Renal cortex interstitium (tissue), 15 donors: ENCODE measurements at places on chromosomes 1 and 21. TPM values are rescaled to one million over a fixed set of nuclear protein-coding genes. Genes with fewer than 3 reads are reported as not detected.

Gene SLFNL1
- 0.97 TPM for polyA plus RNA-seq

Gene GFI1
- polyA plus RNA-seq: 0.40 TPM

Gene UBE2U
- polyA plus RNA-seq: 0.42 TPM

Gene HSD3B1
- 0.40 TPM for polyA plus RNA-seq

Gene PLPPR4
- polyA plus RNA-seq: 2.1 TPM

Gene RORC
- polyA plus RNA-seq: 2.1 TPM

Gene OR2T10
- polyA plus RNA-seq: not detected

Gene C1orf53
- 3.2 TPM for polyA plus RNA-seq

Gene FOXE3
- polyA plus RNA-seq: 0.19 TPM

Gene ANGPTL1
- 6.8 TPM for polyA plus RNA-seq

Gene MANEAL
- polyA plus RNA-seq: 2.8 TPM

Gene FOXD2
- polyA plus RNA-seq: 6.0 TPM

Gene DIPK1A
- polyA plus RNA-seq: 9.4 TPM

Gene FNDC5
- 46.5 TPM for polyA plus RNA-seq

Gene DISP3
- 0.72 TPM for polyA plus RNA-seq

Gene ADAMTS4
- 0.60 TPM for polyA plus RNA-seq

Gene GBP6
- polyA plus RNA-seq: not detected
